ENCODE measurements at places on chromosomes 16 and 17.

- no peak for DNase-seq
Observed at GRCh38 chr17:64500487-64500859, 3.6 kb upstream of the POLG2 start.

DNA sequence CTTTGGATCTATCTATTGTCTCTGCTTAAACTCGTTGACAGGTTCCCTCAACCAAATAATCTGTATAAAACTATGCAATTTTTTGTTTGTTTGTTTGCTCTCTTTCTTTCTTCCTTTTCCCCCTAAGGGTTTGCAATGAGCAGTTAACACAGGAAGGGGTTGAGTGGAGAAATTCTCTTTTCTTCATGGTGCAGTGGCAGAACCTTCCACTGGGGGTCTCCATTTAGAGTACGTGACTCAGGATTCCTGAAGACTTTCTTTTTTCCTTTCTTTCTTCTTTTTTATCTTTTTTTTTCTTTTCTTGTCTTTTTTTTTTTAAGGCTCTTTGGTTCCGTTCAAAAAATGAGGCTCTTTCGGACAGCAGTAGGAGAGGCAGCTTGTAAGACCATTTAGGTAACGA, 19.5 kb upstream of the RBFOX1 start:
- no peak for DNase-seq

GRCh38 chr17:67801626-67802175, 23.6 kb upstream of the BPTF start:
- DNase-seq = no peak

DNA sequence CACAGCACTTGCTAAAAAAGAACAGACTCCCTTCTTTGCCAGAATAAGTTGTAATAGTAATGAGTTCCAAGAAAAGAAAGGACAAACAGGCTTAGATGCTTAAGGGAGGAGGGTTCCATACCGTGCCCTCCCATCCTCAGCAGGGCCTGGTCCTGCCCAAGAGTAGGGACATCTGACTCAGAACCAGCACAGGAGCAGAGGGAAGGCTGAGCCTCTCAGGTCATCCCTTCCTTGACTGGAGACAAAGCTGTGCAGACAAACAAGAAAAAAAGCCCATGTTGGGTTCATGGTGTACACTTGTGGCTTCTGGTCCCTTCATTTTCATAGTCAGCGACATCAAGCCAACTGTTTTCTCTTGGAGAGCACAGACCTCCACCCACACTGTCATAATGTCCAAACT, 44.2 kb upstream of the NDRG4 start:
- no peak for DNase-seq

DNA sequence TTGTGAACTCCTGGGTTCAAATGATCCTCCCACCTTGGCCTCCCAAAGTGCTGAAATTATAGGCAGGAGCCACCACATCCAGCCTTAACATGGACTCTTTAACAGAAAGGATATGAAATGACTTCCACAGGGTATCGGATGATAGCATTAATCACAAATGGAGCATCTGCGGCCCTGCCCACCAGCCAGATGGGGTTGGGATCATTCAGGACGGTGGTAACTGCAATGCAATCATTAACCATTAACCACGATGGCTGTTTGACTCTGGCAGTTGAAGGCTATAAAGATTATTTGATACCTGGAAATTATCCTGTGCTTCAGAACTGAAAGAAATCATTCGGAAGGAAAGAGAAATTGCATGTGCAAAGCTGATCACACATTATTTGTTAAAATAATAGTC, 5.3 kb upstream of the CHST5 start:
- DNase-seq = no peak
